ENCODE measurements at places on chromosomes 16 and 17.

DNA sequence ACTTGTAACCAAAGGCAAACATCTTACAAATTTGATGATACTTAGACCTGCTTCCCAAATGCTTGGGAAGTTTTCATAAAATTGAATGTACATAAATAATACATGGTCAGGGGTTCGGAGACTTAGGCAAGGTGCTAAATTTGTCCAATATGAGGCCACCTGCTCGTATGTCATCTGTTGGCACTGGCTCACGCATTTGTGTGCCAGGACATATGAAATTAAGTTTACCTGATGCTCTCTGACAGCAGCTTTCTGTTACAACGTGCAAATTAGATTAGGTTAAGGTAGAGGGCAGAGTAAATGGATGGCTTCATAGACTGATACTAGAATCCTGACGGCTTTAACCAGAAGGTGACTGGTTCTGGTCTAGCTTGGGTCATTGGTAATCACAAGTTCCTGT is 970.3 kb upstream of the RBFOX1 start:
- DNase-seq, result no peak

- peak; percentile 27 for DNase-seq
Observed at GRCh38 chr16:55568207-55568606, 1.7 kb downstream of the CAPNS2 start.

- peak; percentile 75 for DNase-seq
Observed at GRCh38 chr17:40064971-40065768, 2.4 kb downstream of the THRA start.

- no peak for DNase-seq
Observed at GRCh38 chr17:64061178-64061898, 40.9 kb upstream of the ICAM2 start.

DNA sequence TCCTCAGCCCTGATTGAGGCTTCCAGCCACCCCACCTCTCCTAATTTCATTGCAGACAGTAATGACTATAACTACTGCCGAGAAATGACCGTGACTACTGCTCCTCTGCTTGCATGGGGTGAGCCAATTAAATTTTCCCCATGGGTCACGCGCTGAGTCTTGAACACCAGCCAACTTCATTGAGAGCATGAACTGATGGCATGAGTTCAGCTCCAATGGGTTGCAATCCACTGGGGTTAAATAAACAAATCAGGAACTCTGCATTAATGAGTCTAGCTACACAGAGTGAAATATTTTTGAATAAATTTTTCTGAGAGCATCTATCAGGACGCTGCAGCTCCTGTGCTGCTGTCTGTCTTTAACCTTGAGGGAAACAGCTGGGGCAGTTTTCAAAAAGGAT is 61.6 kb upstream of the CLEC3A start:
- DNase-seq, result no peak

DNA sequence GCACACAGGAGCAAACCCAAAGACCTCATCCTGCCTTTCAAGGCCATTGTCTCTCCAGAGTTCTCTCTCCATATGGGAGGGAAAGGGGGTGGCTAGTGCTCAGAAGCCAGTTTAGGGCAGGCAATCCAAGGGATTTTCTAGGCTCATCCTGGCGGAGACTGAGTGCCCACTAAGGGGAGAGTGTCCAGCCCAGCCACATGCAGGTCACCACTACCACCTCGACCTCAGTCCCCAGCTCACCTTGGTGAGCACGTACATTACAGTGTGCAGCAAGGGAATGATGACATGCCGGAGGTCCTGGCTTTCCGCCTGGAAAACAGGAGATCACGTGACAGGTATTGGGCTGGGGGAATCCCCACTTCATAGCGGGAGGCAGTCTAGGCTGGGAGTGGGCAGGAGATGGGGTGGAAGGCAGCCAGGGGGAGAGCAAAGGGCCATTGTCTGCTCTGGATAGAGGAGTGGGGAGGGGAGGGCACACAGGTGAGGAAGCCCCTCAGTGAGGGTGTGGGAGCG is 29.9 kb downstream of the PIK3R6 start:
- no peak for DNase-seq

DNA sequence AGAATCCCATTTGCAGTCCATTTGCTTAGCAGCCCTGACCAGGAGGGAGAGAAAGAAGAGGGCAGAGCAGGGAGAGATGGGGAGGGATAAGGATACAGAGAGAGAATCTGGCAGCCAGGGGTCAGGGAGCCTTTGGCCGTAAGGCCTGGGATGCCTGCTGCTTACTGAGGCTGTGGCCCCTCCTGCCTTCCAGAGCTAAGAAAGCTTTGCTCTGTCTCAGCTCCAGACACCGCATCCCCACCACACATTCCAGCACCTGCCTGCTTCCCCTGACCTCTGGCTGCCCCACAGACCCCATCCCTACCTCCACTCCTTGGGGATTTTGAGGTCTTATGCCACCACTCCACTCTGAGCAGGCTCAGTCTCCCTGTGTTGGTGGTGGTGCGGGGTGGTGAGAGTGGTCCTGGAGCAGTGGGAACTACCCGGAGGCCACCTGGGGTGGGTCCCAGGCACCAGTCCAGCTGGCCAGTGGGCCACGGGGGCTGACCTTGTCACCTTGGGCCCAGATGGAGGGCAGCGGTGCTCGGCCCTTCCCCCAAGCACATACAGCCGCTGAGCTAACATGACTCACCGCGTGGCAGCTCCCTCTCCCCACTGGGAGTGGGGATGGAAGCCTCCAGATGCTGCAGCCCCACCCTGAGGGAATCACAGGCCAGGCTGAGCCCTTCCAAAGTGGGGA is 58.3 kb downstream of the RAI1 start:
- peak; percentile 74 for DNase-seq

GRCh38 chr16:1862394-1862793 is 9.6 kb downstream of the MEIOB start:
- DNase-seq, result no peak

GRCh38 chr17:15240644-15241043 is 24.5 kb downstream of the PMP22 start:
- DNase-seq, result no peak

DNA sequence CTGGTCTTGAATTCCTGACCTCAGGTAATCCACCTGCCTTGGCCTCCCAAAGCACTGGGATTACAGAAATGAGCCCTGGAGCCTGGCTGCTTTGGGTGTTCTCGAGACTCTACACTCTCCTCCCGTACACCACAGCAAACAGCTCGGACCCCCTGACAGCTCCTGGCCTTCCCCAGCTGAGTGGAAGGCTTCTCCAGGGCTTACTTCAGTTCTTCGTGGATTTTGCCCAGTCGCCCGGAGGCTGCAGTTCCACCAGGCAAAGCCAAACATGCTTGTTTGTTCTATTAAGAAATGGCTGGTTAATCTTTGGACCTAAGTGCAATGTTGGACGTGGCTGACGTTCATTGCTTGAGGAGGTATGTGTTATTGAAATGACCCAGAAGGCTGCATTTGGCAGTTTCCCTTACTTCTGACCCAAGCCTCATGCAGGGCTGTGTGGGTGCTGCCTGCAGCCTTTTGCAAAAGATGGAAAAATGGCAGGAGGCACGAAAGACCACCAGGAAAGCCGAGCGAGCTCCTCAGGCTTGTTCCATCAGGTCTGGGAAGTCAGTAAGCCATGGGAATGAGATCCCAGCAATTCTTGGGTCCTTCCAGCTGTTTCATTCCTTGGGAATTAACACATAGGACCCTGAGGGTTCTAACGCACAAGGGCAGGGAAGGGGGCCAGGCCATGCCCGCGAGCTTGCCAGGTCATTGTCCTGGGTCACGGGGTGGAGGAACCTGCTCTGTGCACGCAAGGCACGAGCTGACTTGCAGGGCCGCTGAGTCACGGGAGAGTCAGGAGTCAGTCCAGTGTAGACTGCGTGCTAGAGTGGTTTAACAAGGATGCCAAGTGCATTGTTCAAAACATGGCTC is 23.9 kb upstream of the KLHDC4 start:
- DNase-seq, result peak; percentile 76

GRCh38 chr16:80356365-80356764 is 184.4 kb upstream of the DYNLRB2 start:
- no peak for DNase-seq

Data from fibroblast of skin of scalp (primary cell).